Esophagus squamous epithelium (tissue), 5 donors: ENCODE measurements at places on chromosomes 6 and 20.

DNA sequence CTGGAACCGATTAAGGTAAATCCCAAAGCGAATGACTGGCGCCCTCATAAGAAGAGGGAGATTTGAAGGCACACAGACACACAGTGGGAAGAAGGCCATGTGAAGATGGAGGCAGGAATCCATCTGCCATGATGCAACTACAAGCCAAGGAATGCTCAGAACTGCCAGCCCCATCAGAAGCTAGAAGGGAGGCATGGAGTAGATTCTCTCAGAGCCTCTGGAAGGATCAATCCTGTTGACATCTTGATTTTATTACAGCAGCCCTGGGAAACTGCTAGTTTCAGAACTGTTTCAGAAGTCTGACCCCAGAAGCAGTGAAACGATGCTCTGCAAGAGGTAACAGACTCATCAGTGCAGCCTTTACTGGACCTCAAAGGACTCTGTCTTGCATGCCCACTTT lies 103.5 kb upstream of the GPR6 start:
- no peak for DNase-seq

DNA sequence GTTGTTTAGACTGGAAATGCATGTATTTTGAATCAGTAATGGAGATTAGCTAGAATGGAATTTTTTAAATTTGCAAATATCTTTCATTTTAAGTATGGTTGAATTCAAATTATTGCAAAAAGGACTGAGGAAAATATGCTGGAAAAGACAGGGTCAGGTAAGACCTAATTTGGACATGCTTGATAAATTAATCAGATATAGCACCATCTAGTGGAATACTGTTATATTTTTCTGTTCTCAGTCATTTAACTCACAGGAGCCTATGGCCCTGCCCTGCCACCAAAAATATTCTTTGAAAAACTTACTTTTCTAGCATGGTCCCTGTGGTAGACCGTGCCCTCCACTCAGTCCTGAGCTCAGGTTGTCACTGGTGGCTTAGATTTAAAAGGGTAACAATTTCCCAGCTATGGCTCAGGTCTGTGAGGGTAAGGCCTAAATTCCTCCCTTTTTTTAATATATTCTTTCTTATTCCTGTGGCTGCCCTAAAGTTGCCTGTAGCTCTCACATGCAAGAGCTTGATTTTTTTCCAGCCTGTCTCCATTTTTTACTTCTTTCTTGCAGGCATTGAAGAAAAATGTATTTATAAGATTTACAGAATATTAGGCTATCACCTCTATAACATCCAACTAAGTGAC lies 25.3 kb upstream of the KIAA1586 start:
- no peak for DNase-seq

- no peak for DNase-seq
Measured at GRCh38 chr6:32815115-32815514, 1.7 kb downstream of the HLA-DOB start.

DNA sequence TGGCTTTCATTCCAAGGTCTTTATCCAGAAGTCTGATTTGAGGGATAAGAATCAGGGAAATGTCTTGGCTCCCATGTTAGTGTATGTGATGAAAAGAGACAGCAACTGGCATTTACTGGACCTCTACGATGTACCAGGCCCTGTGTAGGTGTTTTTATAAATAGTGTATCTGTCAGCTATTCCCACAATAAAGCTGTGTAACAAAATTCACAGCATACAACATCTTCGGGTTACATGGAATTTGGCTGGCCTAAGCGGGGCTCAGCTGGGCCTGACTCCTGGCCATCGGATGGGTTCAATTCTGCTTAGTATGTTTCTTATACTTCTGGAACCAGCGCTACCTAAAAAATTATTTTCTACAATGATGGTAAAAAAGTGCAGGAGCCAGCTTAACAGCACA lies 128.2 kb downstream of the SNX5 start:
- DNase-seq = no peak

GRCh38 chr6:2432292-2432691 lies 186.9 kb upstream of the GMDS start:
- DNase-seq = no peak

DNA sequence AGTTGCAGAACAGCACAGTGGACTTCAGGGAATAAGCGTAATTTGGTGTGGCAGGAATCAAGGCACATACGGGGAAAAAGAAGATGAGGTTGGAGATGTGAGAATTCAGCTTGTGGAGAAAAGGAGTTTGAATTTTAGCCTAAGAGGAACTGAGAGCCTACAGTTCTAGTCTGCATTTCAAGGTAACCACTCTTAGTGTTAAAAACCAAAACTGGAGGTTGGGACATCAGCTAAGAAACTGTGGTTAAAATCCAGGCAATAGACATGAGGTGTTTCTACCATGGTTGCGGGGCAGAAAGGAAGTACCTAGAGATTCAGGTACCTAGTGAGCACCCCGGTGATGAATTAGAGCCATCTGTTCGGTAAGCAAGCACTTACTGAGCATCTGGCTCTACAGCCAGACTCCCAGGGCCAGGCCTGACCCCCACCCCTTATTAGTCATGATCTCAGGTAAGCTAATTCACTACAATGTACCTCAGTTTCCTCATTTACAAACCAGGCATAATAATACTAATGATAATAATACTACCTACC lies 44.4 kb downstream of the FAXC start:
- DNase-seq = no peak

GRCh38 chr6:155004576-155005372 lies 9.7 kb downstream of the TIAM2 start:
- DNase-seq = no peak

DNA sequence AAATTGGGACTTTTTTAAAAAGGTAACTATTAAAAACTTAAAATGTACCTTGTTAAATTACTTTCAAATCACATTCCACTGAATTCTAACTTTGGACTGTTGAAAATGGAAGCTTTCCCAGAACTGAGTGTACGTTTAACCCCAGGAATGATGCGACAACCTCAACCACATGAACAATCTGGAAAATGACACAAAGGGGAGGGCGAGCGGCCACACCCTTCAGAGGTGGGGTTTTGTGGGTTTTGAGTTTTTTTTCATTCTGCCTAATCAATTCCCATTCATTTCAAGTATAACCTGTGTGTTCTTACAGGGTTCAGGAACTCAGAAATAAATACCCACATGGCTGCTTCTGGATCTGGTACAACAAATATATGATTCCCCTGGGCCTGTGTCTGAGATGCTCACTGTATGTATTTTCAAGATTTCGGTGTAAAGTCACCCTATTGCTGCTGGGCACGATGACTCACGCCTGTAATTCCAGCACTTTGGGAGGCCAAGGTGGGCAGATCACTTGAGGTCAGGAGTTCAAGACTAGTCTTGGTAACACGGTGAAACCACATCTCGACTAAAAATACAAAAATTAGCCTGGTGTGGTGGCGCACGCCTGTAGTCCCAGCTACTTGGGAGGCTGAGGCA lies 21.6 kb downstream of the CNKSR3 start:
- no peak for DNase-seq

GRCh38 chr6:111190637-111191036 lies 103.3 kb downstream of the SLC16A10 start:
- DNase-seq = no peak

GRCh38 chr20:23515250-23515939 lies 24.5 kb downstream of the CST8 start:
- no peak for DNase-seq

DNA sequence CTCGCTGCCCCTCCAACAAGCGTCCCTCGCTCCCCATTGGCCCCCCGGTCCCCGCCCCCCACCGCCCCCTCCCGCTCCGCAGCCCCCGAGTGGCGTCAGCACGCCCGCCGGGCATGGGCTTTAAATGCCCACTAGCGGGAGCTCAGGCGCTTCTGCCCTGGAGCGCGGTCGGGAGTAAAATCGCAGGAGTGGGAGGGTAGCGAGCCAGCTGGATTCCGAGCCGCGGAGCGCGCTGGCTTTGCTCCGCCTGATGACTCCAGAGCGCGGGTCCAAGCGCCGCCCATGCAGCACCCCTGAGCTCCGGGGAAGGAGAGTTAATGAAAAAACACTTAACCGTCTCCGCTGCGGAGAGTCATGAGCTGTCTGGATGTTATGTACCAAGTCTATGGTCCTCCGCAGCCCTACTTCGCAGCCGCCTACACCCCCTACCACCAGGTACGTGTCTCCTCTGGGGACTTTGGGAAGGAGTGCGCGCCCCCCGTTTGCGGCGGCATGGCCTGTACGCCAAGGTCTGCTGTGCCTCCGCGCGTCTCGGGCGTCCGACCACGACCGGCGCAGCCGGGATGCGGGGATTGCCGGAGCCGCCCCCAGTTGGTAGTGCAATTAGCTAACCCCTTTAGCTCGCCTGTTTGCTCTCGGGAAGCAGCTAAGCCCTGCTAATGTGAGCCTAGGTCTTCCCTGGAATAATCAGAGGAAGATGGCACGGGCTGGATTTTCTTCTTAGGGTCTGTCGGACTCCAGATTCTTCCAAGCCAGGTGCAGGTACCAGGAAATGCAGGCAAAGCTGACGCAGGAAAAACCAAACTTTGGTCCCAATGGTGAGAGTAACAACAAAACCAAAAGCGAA lies at the start of gene VGLL2:
Gene VGLL2, plus strand, starts transcription at position 149 of the 847 bp plus-strand sequence. Its CDS starts 206 bp downstream, at position 355.
- DNase-seq = no peak

DNA sequence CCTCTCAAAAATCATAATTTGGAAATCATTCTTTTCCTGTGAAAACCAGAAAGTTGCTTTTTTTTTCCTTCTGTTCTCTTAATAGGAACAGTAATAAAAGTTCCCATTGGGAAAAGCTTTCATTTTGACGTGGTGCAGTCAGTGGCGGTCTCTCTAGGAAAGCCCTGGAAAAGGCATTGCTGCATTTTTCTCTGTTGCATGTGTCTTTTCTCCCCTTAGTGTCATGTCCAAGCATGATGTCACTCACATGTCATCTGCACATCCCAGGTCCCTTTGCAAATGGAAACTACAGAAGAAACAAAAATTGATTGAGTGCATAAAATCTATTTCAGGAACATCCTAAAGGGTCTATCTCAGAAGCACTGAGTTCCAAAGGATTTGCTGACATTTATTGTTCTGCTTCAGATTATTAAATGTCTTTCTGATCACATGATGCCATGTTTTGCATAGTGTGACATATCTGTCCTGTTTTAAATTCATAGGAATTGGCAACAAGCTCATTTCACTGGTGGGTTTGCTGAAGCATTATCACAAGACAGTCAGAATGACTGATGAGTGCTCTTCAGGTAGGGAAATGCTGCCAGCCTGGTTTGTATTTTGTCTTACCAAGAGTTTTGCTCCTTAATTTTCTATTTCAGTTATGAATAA lies 208.7 kb downstream of the SOX4 start:
- DNase-seq = no peak

DNA sequence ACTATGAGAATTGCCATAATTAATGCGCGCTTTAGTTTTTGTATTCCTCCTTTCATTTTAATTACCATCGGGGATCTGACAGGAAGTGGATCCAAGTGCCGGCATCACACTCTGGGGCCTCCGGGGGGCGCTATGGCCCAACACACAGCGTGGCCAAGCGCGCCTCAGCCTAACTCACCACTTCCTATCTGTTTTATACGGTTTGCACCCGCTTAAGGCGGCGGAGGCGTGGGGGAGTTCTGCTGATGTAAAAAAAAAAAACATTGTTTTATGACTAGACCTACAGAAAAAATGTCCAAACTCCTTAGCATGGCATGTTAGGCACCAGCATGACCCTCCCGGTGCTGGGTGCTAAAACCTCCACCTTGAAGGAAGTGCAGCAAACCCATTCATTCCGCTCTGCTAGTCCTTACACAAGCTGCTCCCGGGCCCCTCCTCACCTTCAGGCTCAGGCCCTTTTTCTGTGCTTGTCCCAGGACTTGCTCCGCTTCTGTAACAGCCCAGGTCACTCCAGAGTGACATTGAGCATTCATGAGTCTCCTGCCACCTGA lies 4.5 kb upstream of the EBF4 start:
- no peak for DNase-seq

DNA sequence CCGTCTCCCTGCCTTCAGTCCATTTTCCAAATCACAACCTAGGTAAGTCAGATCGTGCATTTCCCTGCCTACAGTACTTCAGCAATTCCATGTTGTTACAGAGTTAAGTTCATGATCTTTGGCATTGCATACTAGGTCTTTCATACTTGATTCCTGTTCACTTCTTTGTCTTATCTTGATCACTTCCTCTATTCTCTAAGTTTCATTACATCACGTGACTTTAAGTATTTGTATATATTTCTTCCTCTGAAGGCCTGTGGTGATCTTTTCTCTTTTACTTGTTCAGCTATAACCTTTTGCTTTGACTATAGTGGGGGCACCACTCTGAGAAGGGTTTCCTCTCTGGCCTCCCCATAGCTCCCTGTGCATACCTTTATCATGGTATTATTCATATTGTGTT lies 100.2 kb downstream of the TRMT11 start:
- no peak for DNase-seq

GRCh38 chr6:152634773-152635172 lies 2.4 kb downstream of the SYNE1 start:
- DNase-seq = no peak

GRCh38 chr20:58660855-58661597 lies 9.9 kb downstream of the STX16 start:
- DNase-seq = no peak
